ENCODE measurements at places on chromosomes 2 and 18. TPM values are rescaled to one million over a fixed set of nuclear protein-coding genes. Genes with fewer than 3 reads are reported as not detected.

The VPS4B gene
- 28.3 TPM for total RNA-seq

The GKN2 gene
- total RNA-seq = not detected

The KCNS3 gene
- 17.4 TPM for total RNA-seq

The PLEKHH2 gene
- 25.2 TPM for total RNA-seq

The RTP5 gene
- total RNA-seq = 0.28 TPM

DNA sequence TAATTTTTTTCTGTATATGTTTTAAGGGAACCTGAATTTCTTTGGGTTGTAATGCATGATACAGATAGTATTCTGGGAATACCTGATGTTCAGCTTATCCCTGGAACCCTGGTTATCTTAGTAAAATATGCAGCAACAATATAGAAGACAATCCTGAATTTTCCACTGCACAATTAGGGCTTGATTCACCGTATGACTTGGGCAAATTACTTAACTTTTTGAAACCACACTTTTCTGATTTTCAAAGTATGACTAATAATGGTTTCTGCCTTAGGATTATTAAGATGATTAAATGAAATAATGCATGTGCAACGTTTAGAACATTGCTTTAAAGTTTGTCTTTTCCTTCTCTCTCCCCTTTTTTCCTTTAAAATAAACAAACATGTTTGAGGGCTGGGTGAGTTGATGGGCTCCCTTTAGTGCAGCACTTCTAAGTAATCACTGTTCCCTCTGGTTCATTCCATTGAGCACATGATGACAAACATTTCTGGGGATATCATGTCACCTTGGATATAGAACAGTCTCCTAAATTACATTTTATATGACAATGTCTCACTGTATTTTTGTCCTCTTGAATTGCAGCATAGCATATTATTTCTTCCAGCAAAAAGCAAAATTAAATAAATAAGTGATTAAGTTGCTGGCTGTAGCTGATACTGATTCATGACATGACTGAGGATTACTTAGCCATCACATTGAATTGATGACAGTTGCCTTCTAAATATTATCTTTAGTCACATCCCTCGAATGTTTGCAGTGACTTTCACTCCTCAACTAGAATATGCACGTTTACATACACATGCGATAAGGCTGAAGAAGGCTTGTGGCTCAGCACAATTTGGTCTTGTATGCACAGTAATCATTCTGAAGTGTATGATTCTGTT lies 254.5 kb downstream of the NEDD4L start:
- DNase-seq = no peak

DNA sequence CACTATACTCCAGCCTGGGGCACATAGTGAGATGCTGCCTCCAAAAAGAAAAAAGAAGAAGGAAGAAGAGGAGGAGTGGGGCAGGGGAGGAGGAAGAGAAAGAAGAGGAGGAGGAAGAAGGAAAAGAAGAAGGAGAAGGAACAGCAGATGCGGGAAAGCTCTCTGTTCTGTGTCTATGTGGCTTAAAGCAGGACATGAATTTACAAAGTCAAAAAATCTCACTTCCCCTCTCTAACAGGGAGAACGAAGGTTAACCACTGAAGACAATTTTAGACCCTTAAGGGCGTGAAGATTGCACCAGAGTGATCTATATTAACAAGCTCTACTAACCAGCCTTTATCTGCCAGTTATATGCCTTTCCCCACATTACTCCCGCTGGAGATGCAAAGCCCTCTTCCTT lies 258.9 kb downstream of the METTL4 start:
- DNase-seq = no peak

GRCh38 chr18:76174451-76174850 lies 320.6 kb downstream of the ZNF516 start:
- no peak for DNase-seq

DNA sequence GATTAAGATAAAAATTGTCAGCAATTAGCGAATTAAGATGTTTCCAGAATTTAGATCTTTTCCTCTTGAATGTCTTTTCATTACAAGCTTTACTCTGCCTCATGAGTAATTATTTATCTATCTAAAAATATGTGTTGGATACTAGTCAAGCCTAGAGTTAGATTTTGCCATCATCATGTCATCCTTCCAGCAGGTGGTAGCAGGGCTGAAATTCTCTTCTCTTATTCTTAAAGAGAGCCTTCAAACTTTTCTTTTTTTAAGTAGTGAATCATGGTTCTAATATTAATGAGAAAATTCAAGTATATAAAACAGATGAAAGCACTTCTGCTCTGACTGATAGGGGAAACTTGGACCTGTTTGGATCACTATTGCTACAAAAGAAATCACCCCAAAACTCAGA lies 240.7 kb upstream of the EPAS1 start:
- DNase-seq = no peak

GRCh38 chr2:39684464-39684863 lies 18.7 kb downstream of the TMEM178A start:
- no peak for DNase-seq

DNA sequence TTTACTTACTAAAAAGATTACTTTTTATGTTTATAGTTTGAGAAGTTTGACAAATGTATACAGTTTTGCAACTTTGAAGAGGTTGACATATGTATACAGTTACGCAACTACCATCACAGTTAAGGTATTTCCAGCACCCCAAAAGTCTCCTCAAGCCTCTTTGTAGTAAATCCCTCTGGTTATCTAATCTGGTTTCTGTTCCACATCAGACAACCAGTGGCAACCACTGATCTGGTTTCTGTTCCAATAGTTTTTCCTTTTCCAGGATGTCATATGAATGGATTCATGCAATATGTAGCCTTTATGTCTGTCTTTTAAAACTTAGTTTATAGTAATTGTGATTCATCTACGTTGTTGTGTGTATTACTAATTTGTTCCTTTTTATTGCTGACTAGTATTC lies 23.5 kb downstream of the IFIH1 start:
- no peak for DNase-seq

- no peak for DNase-seq
These were observed 214.7 kb downstream of the CYP26B1 start for GRCh38 chr2:71932780-71933466.

GRCh38 chr2:71486881-71487640 lies 33.7 kb downstream of the DYSF start:
- DNase-seq = no peak

DNA sequence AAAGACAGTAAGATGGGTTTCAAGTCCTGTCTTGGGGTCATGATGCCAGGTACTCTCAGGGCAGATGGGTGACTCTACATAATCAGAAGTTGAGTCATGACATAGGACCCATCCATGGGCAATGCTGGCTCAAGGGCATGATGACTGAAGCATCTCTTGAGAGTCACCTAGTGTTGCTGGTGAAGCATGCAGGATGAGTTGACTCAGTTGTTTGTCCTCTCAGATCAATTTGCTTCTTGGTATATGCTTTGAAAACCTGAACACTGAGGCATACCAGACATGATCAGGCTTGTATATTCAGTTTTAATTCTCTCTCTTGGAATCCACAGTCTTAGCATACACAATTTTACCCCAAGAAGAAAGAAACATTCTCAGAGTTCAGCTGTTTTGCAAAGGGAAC lies 658.9 kb upstream of the NXPH2 start:
- no peak for DNase-seq

DNA sequence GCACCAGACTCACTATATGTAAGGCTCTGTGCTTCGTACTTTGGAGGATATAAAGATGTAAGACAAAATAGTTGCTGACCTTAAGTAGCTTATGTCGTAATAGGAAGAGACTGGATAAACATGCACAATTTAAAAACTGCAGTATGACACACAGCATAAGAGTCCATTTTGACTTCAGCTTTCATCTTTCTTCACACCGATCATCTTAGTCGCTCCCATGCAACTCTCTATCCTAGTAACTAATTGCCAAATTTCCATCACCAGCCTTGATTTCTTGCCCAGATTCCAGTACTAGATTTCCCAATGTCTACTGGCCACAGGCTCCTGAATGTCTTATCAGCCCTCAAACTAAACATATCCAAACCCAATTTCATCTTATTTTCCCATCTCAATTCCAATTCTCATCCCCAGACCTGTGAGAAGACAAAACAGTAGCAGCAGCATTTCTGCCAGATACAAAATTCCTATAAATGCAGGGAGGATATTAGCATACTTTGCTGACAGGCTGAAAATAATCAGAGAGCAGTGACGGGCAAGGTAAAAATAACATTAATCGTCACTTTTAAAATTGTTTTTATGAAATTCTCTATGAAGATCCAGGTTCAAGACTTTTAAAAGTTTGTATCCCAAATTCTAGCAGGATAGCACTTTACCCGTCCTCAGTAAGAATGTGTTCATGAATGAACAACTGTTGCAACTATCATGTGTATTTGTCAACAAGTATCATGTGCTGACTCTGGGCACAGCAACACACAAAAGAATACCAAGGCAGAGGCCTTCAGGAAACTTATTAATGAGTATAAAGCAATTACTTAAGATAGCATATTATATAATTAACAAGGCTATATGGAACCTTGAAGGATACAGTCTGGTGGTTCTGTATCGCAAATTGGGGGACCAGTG lies 42.2 kb downstream of the KIDINS220 start:
- DNase-seq = no peak

DNA sequence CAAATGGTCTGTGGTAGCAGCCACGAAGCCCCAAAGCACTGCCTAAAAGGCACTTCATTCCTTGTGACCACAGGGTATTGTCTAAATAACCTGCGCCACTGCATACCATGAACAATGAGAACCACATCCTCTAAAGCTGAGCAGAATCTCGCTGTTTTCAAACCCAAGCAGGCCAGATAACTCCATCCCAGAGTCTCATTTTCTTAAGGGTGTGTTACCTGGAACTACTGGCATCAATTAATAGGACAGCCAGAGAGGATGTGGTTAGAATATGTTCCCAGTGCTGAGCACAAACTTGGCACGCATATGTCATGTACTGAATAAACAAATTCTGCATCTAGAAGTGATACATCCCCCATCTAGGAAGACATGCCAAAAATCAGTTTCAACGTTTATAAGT lies 13.0 kb downstream of the VPS4B start:
- no peak for DNase-seq

DNA sequence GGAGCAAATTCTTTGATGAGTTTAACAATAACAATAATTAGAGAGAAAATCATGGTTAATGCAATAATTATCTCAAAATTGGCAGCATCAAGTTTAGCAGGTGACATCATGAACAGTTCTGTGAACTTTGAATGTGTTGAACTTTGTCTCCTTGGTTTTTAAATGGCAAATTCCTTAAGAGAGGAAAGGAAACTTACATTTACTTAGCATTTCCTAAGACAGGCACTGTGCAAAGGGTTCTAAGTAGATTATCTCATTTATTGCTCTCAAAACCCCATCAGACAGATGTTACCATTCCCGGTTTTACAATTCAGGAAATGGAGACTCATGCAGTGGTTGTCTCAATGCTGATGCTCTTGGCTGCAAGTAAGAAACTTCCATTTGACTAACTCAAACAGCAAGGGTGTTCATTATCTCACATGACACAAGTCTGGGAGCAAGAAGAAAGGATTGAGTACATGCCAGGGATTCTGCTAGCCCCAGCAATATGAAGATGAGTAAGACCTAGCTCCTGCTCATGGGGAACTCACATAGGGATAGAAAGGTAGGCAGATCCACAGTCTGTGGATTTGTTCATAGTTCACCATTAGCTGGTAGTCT lies 81.3 kb upstream of the ITGA6 start:
- DNase-seq = no peak

DNA sequence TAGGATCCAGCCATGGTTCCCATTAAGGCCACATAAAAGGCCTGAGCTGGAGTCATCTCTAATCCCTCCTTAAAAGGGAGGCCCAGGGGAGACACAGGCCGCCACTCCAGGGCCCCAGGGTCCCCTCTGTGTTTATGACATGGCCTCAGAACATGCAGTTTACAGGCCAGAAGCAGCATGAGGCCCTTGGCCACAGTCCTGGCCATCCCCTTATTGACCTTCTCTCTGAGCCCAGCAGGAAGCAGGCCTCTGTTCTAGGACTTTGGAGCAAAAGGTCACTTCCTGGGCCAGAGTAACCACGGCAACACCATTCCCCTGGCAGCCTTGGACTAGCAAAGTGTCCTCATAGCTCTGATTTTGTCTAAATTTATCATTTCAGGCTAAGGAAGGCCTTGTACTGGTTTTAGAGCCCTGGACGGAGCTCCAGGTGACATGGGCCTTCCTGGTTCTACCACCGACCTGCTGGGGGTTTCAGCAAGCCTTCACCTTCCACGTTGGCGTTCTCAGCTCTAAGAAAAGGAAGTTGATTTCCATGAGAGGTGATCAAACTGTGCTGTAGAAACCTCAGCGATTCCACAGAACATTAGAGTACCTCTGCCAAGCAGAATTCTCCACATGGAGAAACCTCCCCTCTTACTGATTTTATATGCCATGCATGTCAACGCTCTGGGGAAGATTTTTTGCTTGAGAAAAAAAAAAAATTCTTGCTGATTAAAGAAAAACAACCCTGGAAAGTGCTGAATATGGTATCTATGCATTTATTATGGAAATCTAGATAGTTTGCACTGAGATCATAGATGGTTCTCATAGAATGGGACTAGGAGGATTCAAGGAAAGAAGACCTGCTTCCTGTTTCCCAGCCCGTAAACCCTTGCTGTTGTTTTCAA lies 53.7 kb downstream of the HS1BP3 start:
- no peak for DNase-seq

- DNase-seq = no peak
These were observed 35.5 kb downstream of the RPRM start for GRCh38 chr2:153443106-153443505.

GRCh38 chr2:61356261-61356957 lies 114.5 kb downstream of the USP34 start:
- DNase-seq = no peak

- no peak for DNase-seq
These were observed 225.7 kb upstream of the TNP1 start for GRCh38 chr2:217085543-217085942.
